ENCODE measurements at places on chromosomes 16 and 17.

DNA sequence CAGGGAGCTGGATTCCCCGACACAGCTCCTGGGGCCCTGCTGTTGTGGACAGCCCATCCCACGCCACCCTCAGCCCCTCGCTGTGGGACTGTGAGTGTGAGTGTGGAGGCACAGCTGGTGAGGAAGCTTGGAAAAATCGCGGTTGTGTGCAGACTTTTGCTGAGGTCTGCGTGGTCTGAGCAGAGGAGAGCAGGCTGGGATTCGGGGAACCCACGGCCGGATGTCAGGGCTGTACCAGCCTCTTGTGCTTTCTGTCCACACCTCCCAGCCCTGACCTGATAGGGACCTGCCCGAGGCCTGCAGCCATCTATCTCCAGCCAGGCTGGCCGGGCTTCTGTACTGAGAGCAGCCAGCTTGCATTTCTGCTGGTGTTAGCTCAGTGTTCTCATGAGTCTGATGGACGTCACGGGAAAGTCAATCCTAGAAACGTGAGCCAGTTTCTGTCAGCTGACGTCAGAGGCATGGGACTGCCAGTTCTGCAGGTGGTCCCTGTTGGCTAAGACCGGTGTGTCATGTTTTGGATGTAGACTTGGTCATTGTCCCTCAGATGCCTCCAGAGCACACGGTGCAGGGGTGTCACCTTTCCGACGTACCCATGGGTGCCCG lies 72.8 kb upstream of the ZNF750 start:
- DNase-seq, result no peak

DNA sequence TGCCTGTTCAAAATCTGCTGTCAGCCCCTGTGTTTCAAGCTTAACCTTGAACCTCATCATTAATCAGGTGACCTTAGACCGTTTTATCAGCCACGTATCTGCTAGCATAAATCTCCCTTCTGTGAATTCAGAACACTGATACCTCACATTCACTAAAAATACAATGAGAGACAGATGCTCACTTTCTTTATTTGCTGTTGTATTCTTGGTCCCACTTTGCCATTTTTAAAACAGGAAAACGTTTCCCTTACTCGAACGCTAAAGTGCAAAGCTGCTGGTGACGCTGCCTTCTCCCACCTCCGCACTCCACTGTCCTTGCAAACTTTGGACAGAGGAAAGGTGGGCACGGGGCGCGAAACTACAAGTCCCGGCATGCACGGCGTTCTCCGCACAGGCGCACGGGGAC lies 220 bp upstream of the ARHGAP44 start:
- DNase-seq, result peak; percentile 2

- no peak for DNase-seq
Measured at GRCh38 chr16:89155184-89155679, 16.3 kb upstream of the CDH15 start.

- peak; percentile 32 for DNase-seq
Measured at GRCh38 chr16:22373662-22374310, 633 bp downstream of the CDR2 start.

DNA sequence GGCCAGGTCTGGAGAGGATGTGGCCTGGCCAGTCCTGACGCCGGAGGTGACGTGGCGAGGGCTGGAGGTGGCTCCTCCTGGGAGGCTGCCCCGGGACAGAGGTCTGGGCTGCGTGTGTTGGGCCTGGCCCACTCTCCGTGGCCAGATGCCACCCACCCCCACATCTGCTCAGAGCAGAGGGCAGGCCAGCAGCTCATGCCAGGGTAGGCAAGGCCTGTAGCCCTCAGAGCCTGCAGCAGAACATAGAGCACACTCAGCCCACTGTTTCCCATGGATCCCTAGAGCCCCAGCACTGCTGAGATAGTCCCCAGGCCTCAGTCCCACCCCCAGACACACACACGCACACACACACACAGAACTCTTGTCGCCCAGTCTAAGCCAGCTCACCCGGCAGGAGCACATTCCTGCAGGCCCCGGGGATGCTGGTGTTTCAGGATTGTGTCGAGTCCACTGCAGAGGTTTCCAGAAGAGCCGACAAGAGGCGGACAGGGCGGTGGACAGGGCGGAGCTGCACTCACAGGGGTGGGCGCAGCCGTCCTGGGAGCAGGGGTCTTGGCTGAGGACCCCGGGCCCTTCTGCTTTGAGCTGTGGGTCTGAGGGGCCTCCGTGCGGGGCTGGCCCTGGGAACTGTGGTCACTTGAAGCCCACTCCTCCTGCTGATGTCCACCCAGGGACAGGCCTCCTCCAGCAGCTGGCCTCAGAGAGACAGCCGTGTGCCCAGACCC lies 33.4 kb downstream of the SOX8 start:
- DNase-seq, result no peak

- no peak for DNase-seq
Measured at GRCh38 chr16:13312063-13312462, 410.7 kb downstream of the SHISA9 start.

- no peak for DNase-seq
Measured at GRCh38 chr17:36593656-36594316, 2.1 kb downstream of the DHRS11 start.

DNA sequence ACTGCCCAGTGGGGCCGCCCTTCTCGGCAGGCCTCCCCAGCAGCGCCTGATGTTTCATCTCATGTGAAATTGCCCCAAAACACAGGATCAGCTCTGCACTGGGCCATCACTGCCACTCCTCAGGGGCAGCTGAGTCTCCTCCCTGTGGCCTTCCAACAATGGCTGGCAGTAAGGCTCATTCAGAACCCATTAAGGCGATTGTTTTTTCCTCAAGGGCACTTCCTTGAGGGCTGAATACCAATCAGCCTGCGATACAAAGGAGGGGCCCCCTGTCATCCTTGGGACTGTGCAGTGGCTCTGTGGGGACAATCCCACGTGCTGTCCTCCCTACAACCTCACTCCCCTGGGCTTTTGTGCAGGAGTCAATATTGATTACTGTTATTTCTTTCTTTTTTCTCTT lies 47.5 kb downstream of the XYLT1 start:
- DNase-seq, result no peak

GRCh38 chr16:19083670-19084069 lies 16.3 kb downstream of the COQ7 start:
- no peak for DNase-seq

- no peak for DNase-seq
Measured at GRCh38 chr16:89442990-89443726, 47.2 kb downstream of the ANKRD11 start.

DNA sequence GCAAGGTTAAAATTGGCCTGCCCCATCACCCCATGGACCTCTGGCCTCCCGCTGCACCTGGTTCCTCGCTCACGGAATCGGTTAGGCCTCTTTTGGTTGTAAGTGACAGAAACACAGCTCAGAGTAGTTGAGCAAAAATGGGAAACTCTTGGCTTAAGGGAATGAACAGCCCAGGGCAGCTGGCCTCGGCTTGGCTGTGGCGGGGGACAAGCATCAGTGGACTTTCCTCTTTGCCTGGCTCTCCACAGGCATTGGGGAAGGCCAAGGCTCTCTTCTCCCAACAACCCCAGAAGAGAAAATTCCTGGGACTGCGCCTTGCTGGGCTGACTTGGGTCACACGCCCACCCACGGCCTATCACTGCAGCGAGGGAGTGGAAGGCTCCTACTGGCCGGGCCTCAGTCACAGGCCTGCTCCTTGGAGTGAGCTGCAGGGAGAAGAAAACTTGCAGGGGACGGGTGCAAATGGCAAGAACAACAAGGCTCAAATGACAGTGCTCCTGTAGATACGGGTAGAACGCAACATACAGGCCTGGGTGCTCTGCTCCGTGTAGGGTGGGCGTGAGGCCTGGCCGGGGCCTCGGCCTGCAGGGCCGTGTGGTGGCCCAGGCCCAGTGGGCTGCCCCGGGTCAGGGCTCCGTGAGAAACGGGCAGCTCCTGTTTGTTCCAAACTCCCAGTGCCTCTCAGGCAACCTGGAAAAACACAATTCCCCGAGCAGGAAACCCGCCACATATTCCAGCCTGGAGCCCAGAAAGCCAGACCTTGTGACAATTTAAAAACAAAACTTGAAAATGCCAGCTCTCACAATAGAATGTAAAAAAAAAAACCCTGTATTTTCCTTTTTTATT lies 25.0 kb upstream of the ATP2A3 start:
- no peak for DNase-seq
